ENCODE measurements at places on chromosomes 3 and 15.
A peak's percentile ranks its signal among the peaks of the same experiment; 100 is the strongest.

GRCh38 chr3:100399341-100400071, 1.4 kb downstream of the TOMM70 start:
- DNase-seq: no peak

GRCh38 chr3:13852638-13853009, 27.2 kb downstream of the WNT7A start:
- DNase-seq: no peak

GRCh38 chr3:127706785-127707351, 34.1 kb downstream of the ABTB1 start:
- peak; percentile 38 for DNase-seq

GRCh38 chr3:184295771-184296170, 3.3 kb upstream of the PSMD2 start:
- DNase-seq: no peak

DNA sequence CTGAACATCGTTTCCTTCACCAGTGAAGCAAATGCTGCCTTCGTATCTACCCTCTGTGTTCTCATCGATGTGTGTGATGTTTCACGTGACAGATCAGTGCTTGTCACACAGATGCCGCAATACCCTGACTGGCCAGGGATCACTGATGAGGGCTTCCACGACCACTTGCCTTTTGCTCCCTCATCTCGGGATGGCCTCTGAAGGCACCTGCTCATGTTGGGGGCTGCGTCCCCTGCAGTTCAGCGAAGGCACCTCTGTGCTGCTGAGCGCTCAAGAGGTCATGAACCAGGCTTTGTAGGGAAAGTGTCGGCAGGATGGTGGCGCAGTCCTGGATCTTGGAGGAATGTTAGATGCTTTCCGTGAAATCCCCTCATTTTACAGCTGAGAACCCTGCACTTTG, 79.2 kb upstream of the KLF13 start:
- no peak for DNase-seq

GRCh38 chr3:155984791-155985417, 114.5 kb downstream of the GMPS start:
- no peak for DNase-seq

- DNase-seq: no peak
These were observed 368.6 kb upstream of the ROPN1 start for GRCh38 chr3:124360563-124360962.

GRCh38 chr3:122091602-122092295, 36.6 kb downstream of the CD86 start:
- DNase-seq: no peak

GRCh38 chr15:70856884-70857561, 3.1 kb upstream of the LARP6 start:
- DNase-seq: no peak

GRCh38 chr3:49872801-49873281, 3.1 kb upstream of the CAMKV start:
- no peak for DNase-seq

DNA sequence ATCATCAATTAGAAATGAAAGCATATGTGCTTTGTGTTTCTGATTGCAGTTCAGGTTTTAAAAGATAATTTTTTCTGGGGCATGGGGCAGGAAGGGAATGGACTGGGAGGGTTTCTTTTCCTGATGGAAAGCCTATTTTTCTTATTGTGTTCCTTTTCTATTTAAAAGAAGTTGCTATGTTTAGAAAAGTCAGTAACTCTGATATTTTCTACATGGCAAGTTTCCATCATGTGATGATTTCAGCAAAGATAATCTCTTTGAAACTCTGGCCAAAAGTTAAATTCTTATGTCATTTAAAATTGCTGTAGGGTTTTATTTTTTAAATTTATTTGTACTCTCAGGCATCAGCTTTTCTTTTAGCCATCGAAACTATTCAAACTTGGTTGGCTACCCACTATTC, 601.2 kb downstream of the FOXP1 start:
- DNase-seq: no peak

GRCh38 chr3:13040361-13041074, 32.7 kb downstream of the IQSEC1 start:
- DNase-seq: peak; percentile 67

GRCh38 chr3:196292286-196292923, 4.9 kb upstream of the PCYT1A start:
- DNase-seq: no peak

GRCh38 chr15:100113351-100114080, 228.3 kb downstream of the ADAMTS17 start:
- no peak for DNase-seq

DNA sequence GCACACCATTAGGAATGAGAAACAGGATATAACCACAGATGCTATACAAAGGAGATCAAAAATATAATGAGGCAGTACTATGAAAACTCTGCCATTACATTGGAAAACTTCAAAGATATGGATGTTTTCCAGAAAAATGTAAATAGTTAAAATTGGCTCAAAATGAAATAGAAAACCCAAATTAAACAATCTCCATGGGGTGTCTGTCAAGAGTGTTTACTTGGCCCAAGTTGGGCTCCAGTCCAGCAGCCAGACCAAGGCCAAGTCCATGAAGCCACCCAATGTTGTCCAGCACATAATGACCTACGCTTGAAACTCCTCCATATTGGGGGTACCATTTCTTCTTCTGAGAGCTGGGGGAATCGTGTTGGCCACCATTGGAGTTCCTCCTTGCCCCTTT, 37.1 kb downstream of the CTXND1 start:
- DNase-seq: no peak

- DNase-seq: no peak
These were observed 40.6 kb upstream of the C3orf80 start for GRCh38 chr3:160184655-160185054.

- DNase-seq: peak; percentile 47
These were observed 95.7 kb downstream of the CPN2 start for GRCh38 chr3:194255252-194256039.
